ENCODE measurements at places on chromosomes 1 and 21.

GRCh38 chr1:36517011-36517771, 34.5 kb upstream of the CSF3R start:
- DNase-seq = no peak

- DNase-seq = no peak
Measured at GRCh38 chr1:9486466-9487140, 52.7 kb upstream of the SLC25A33 start.

DNA sequence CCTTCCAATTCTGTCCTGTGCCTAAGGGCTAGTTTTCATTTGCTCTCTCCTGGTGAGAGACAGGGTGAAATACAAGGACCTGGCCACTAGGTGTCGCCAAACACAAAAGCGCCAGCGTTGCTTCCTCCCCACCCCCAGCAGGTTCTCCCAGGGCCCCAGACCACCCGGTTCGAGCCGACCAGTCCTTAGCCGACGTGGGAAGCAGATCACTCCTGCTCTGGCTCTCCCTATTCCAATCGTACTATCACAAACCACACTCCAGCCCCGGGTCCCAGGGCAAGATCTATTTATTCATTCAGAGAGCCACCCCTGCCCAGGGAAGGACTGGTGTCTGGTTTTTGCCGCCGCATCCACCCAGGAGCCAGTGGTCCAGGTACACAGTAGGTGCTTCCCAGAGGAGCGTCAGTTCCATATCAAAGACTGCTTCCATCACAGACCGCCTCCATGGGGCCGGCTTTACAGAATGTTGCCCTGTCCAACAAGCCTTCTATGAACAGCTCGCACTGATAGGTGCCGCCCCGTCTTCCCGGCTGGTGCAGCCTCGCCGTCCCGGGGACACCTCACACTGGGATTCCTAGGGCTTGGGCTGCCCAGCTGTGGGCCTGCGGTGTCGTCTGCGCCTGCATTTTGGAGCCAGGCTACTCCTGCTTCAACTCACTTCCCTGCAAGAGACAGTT, 35.0 kb downstream of the CTNNBIP1 start:
- peak; percentile 52 for DNase-seq

DNA sequence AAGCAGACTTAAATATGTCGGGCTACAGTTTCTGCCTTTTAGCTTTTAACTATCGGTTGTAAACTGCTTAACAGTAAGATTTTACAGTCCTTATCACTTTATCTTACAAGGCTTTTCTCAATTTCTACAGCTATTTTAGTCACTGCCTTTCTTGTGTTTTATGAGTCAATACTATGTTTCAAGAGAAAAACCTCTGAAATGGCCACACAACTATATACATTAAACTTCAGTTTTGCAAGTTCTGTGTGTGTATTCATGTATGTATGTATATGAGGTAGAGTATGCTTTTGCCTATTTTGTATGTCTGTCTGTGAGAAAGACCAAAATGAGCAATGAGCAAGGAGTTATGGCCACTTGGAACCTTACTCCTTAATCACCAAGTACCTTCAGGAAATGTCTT, 169.8 kb downstream of the SYT2 start:
- no peak for DNase-seq

DNA sequence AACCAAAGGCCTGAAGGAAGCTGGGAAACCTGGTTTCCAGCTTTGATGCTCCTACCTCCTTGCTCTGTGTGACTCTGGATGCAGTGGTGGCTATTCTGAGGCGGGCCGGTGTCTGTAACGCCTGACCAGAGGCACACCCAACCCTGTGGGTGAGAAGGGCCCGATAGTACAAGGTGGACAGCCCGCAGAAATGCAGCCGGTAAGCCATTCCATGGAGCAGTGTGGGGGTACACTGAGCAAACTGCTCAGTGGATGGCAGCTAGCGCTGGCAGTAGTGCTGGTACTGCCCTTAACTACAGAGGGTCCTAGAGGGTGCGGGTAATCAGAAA, 36.0 kb downstream of the AHDC1 start:
- DNase-seq = no peak

- no peak for DNase-seq
Measured at GRCh38 chr1:247332623-247333361, 1.1 kb upstream of the ZNF496 start.

DNA sequence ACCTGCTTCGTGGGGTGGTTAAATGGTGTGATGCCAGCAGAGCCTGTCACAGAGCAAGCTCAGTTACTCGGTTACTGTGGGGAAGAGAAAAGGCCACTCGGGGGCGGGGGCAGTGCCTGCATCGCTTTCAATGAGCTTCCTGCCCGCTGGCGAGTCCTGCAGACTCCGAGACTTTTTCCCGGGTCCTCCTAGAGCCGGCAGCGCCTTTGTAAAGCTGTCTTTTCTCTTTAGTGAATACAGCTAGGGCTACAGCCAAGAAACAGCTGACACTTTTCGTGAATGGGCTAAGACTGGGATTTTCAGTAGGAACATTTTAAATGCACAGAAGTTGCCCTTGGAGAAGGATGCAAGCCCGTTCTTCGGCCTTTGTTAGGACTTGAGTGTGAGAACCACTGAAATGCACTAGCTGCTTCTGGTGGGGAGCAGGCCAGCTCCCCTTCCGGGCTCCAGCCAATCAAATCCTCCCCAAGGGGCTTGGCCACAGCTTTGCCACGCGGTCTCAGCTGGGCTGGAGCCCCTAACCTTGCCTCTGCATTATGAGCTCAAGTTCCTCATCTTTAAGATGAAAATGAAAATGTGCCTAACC, 23.4 kb upstream of the EFHD2 start:
- peak; percentile 9 for DNase-seq

- no peak for DNase-seq
Measured at GRCh38 chr1:60376196-60376595, 302.6 kb upstream of the C1orf87 start.

- no peak for DNase-seq
Measured at GRCh38 chr1:82287556-82287955, 486.8 kb downstream of the ADGRL2 start.

DNA sequence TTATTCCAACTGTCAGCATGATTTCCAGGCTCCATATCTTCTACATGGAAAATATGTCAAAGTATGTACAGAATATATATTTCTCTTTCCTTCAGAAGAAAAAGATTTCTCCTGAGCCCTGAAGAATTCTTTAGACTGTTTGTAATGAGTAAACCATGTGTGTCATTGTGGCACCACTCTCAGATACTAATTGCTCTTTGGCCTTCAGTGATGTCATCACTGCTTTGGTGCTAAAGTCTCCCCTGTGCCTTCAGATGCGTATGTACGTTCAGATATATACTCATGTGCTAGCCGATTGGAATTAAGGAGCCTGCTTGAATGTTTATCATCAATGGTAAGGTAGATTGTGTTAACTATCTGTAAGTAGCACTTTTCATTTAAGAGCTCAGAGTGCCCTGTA, 20.6 kb upstream of the NBL1 start:
- DNase-seq = no peak

DNA sequence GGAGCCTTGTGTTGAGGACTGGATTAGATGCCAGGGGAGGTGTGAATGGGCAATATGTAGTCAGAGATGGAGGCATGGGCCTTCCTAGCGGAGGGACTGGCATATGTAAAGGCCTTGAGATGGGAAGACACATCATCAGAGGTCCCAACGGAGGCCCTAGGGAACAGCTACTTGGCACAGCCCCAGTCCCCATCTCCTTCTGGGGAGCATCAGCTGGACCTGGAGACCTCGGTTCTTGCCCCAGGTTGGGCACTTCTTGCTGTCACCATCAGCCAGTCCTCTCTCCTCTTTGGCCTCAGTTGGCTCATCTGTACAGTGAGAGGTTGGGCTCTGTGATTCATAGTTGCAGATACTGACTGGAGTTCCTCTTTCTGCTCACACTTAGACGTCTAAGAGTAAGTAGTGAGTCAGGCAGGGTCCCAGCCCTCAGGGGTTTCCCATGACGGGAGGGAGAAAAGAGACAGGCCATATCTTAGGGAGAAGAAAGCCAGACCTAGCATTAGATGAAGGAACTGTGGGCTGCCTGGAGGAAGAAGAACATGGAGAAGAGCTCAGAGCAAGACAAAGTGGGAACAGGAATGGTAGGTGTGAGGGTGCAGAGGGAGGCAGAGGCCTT, 3.4 kb upstream of the MARCKSL1 start:
- DNase-seq = no peak

DNA sequence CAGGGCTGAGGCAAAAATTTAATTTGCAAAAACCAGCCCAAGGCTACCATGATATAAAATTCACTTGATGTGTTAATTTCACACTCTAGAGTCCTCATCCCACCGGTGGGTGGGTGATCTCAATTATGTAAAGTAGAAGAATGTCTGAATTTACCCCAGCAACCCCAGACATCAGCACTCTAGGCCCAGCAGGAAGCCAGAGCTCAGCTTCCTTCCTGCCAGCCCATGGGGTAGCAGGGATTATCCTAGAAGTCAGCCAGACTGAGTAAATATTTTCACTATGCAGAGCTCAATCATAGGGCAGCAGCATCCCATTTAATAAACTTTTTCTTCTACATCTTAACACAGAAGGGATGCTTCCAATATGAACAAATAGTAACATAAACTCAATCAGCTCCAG, 71.0 kb downstream of the SIPA1L2 start:
- DNase-seq = no peak

GRCh38 chr1:1671365-1672119, 12.7 kb upstream of the CDK11B start:
- DNase-seq = no peak

All from T-helper 2 cell (primary cell).